ENCODE measurements at places on chromosomes 13 and 19.

DNA sequence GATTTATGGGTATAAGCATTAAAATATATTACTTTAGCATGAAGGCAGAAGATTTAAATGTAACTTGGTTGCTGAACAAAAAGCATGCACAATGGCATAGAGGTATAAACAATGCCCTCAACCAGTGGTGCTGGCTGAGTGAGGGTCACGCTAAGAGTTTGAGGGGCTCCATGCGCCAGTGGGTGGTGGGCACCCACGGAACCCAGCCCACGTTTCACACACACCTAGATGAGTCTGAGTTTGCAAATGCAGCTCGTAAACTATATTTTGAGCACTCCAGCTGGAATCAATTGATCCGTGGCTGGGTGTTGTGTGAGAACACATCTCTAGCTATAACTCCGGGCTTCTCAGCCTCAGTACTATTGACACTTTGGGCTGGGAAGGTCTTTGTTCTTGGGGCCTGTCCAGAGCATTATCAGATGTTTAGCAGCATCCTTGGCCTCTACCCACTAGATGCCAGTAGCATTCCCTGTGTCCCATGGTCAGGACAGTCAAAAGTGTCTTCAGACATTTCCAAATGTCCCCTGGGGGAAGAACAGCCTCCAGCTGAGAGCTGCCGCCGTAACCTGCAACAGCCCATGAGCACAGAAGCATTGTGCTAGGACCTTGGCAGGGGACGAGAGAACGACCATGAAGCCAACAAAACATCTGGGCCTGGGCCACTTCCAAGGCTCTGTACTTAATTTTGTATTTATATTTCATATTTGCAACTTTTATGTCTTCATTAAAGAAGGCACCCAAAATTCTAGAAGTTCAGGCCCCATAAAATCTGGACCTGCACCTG is 108.1 kb upstream of the SOX1 start:
- DNase-seq = no peak

DNA sequence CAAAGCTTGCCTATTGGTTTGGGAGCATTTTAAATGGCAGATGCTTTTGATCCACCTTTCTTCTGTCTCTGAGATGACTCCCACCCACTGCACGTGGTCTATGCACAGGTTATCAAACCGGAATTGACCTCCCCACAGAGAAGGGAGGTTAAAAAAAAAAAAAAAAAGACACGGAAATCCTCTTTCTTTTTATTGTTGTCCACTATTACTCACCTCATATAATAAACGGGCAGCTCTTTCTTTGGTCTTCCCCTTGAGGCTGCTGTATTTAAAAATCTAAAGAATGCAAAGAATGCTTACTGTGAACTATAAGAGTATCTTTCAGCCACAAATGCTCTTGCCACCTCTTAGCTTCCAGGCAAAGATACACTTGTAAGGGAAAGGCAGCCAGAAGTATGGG is 329.7 kb downstream of the NDFIP2 start:
- no peak for DNase-seq

GRCh38 chr19:49150944-49151243 is 4.3 kb downstream of the HRC start:
- DNase-seq = no peak

- DNase-seq = no peak
These were observed 854.6 kb upstream of the MIR17HG start for GRCh38 chr13:90492872-90493271.

GRCh38 chr13:51815848-51816247 is 11.9 kb upstream of the DHRS12 start:
- no peak for DNase-seq

GRCh38 chr19:34480971-34481841 is at the start of gene WTIP:
TSS of gene WTIP (plus strand) at chr19:34481758. CDS start at chr19:34481975, 217 bp downstream.
- DNase-seq = peak; percentile 86

DNA sequence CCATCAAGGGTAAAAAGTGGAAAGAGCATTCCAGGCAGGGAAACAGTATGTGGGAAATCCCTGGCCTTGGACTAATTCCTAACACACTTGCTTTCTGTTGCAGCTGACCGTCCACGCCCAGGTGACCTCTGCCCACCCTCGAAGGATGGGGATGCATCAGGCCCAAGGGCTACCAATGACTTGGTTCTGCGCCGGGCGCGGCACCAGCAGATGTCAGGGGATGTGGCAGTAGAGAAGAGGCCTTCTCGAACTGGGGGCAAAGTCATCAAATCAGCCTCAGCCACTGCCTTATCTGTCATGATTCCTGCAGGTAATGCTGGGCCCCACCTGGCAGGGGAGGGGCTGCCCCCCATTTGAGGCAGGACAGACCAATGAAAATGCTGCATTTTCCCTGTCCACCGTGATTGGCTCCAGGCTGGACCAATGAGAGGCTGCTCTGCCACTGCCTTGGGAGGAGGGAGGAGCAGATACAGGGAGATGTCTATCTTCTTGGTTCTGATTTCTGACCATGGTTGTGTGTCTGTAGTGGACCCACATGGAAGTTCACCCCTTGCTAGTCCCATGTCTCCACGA is 12.6 kb downstream of the DNASE2 start:
- no peak for DNase-seq

DNA sequence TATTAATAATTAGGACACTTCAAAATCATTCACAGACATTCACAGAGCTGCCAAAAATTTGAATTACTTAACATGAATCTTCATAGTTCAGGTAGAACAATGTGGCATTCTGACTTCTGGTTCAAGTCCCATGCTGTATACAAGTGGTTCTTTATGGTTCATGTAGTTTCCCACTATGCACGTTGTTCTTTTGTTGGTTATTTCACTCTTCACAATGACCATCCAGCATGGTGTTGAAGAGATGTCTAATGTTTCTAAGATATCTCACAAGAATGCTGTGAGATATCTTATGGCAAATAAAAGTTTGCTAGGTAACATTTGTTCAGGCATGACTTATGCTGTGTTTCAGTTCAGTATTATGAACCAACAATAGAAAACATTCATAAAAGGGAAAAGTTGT is 88.2 kb upstream of the SLITRK6 start:
- no peak for DNase-seq

DNA sequence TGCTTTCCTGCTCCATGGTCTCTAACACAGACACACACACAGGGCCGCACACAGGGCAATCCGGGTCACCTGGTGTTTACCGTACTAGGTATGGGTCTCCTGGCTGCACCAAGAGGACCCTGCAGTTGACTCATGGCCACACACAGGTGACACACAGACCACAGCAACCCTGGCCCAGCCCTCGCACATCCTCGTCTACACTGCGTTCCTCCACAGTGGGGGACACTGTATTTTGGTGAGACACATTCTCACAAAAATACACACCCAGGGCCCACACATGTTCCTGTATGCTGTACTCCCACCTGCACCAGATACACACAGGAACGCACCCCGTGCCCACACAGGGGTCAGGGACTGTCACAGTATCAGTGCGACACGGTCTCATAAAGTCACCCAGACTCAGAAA is 12.8 kb downstream of the PDE4A start:
- DNase-seq = no peak

- DNase-seq = peak; percentile 30
These were observed 37.9 kb upstream of the ATP11A start for GRCh38 chr13:112651750-112652511.

GRCh38 chr13:87344176-87344575 is 327.0 kb upstream of the SLITRK5 start:
- no peak for DNase-seq

GRCh38 chr13:67854990-67855389 is 624.9 kb upstream of the PCDH9 start:
- DNase-seq = no peak

DNA sequence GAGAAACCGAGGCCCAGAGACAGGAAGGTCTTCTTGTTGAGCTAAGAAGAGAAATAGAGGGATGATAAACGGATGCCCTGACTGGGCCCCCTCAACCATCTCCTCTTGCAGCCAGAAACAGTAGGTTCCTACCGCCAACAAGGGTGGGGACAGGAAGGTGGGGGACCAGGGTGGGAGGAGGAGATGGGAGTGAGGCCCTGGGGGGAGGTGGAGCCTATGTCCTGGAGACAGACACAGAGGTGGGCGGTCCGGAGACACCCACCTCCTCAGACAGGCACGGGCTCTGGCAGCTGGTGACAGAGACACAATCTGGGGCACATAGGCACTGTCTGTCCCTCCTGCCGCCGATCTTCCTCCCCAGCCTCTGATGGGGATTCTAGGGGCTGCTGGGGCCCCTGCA is 16.9 kb downstream of the GADD45B start:
- no peak for DNase-seq

- DNase-seq = no peak
These were observed 161.1 kb downstream of the DCT start for GRCh38 chr13:94318418-94318817.

DNA sequence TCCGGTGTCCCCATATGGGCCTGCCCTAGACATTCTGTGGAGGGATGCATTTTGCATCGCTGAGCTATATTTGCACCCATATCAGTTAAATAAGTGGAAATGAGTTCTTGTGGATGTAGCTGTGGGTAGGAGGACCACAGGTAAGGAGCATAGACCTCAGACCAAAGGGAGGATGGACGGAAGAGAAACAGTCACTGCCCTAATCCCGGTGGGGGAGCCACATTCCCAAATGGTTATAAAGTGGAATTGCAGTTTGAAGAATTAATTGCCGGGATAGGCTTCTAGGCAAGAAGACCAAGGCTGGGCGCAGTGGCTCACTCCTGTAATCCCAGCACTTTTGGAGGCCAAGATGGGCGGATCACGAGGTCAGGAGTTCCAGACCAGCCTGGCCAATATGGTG is 1.8 kb downstream of the SDHAF1 start:
- no peak for DNase-seq

DNA sequence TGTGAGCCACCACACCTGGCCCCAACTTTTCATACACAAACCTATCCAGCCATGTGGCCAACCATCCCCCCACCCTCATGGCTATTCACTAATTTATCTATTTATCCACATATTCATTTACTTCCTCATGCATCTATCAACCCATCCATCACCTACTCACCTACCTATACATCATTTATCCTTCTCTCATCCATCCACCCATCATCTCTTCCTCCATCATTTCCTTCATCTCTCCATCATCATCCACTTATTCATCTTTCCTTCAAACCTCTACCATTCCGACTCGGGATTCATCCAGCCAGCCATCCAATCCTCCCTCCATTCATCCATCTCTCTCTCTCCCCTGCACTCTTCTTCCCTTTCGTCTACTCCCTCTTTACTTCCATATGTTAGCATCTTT is 54.6 kb downstream of the RYR1 start:
- no peak for DNase-seq

- peak; percentile 33 for DNase-seq
These were observed at the start of gene GIPR for GRCh38 chr19:45667620-45668341. TSS of gene GIPR (plus strand) at chr19:45668221. CDS start at chr19:45669521, 1,300 bp downstream.

DNA sequence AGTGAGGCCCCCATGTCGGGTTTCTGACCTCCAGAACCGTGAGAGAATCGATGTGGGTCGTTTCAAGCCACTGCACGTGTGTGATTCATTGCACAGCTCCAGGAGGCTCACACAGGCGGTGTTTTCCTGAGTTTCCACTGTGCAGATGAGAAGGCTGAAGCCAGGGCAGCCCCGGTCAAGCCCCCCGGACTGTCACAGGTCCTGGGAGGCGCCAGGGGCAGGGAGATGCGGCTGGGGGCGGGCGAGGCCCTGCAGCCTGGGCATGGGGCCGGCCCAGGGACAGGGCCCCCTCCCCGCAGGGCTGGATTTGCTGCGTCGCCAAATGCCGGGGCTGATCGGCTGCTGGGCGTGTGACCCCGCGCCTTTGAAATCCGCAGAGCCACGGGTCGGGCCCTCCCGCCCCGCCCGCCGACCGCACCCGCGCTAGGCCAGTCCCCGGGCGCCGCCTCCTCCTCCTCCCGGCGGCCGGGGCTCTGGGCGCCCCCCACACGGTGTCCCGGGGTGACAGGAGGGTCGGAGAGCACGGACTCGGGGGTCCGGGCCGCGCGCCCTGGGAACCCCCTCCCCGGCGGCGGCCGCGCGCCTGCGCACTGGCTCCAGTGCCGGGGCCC is 9.9 kb upstream of the MKNK2 start:
- peak; percentile 91 for DNase-seq
